ENCODE measurements at places on chromosomes 16 and 17.

- DNase-seq = no peak
Measured at GRCh38 chr17:19670908-19671307, 22.4 kb downstream of the ALDH3A2 start.

DNA sequence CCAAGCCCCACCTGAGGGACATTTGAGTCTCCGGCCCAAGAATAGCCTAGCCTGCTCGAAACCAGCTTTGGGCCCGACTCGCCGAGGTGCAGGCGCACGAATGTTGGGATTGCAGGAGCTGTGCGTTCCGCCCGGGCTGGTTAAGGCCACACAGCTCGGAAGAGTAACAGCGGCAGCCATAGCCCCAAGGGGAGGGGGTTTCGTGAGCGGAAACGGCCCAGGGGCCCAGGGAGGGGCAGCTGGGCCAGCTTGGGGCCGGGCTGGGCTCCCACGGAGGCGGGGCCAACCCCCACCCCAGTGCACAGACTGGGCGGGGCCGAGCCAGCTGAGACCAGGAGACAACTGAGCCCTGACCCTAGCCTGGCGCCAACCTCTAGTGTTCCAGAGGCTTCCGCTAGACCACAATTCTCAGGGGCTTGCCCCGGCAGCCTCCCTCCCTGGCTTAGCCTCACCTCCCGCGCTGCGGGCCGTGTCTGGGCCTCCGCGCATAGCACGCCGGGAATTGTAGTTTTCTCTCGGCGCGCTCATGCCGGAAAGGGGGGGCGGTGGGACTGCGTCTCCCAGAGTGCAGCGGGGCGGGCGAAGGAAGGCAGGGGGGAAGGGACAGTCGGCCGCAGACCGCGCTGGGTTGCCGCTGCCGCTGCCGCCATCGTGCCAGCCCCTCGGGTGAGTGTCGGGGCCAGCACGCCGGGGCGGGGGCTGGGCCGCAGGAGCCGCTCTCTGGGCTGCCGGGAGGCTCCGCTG lies at the start of gene NUTF2:
Gene NUTF2, plus strand, starts transcription at position 614 of the 744 bp plus-strand sequence. CDS start 18,198 bp downstream, outside the sequence.
- peak; percentile 97 for DNase-seq

DNA sequence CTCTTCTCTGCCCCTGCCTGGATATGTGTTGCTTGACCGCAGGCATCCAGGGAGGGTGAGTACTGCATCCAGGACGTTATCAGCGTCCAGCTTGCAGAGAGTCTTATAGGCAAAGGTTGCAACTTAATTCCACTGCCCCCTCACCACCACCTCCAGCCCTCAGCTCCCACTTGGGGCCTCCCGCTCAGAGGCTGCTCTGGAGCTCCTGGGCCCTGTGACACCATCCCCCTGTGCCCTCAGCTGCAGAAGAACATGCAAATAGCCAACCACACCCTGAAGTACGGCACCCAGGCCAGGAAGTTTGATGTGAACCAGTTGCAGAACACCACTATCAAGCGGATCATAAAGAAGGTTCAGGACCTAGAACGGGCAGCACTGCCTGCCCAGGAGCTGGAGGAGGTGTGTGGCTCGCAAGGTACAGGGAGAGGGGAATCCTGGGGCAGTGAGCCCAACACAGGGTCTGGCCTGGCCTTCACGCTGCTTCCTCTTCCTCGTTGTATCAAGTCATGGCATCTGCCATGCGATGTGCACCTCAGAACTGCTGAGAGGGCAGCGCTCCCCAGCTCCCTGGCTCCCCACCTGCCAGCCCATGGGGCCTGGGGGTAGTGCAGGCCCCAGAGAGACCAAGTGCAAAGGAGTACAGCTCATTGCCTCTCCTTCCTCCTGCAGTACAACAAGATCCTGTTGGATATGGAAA lies 9.6 kb downstream of the ACE start:
- DNase-seq = no peak

- no peak for DNase-seq
Measured at GRCh38 chr17:71830866-71831265, 290.0 kb upstream of the SOX9 start.

GRCh38 chr16:64745258-64745930 lies 376.5 kb downstream of the CDH11 start:
- no peak for DNase-seq

DNA sequence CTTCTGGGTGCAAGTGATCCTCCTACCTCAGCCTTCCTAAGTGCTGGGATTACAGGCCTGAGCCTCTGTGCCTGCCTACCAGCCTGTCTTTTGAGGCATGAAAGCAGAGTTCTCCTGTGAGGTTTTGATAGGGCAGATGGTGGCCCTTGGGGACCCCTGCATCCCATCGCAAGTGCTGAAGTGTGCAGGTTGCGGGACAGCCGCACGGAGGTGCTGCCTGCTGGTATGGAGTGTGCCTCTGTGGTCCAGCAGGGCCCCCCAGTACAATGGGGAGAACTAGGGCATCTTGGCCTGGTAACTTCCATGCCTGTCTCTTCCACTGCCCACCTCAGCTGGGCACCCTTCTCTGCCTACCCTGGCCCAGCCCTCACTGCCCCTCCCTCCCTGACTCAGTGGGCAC lies 9.9 kb upstream of the NDRG4 start:
- no peak for DNase-seq

- no peak for DNase-seq
Measured at GRCh38 chr17:78706271-78706915, 75.7 kb downstream of the CYTH1 start.

GRCh38 chr17:70137451-70138230 lies 31.7 kb upstream of the KCNJ2 start:
- no peak for DNase-seq

DNA sequence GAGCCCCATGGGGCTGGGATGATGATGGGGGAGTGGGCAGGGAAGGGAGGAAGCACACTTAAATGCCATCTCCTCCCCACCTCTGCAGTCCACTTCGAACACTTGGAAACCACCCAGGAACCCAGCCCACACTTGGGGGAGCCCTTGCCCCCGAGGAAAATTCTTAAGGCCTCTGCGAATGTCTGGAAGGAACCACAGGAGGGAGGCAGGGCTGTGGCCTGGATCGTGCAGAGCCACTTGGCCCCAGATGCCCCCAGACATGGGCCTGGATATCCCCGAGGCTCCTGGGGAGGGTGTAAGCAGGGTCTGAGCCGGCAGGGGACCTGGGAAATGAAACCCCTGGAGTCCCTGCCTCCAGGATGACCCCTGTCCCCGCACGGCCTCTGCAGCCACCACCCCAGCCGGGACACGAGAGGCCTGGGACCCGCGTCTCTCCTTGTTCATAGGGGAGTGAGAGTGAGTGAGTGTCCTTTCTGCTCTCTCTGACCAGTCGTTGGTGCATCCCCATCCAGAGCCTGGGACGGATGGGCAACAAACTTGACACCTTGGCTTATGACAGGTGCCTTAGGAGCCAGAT lies 11.8 kb upstream of the MTSS2 start:
- DNase-seq = no peak

- no peak for DNase-seq
Measured at GRCh38 chr17:70121126-70121525, 46.1 kb downstream of the KCNJ16 start.

GRCh38 chr16:168424-168823 lies 2.6 kb downstream of the HBM start:
- DNase-seq = no peak

- DNase-seq = no peak
Measured at GRCh38 chr16:582614-583331, 7.1 kb upstream of the RAB40C start.

GRCh38 chr16:29747947-29748759 lies 2.4 kb upstream of the C16orf54 start:
- DNase-seq = no peak

- DNase-seq = no peak
Measured at GRCh38 chr17:71183066-71183660, 937.7 kb upstream of the SOX9 start.

DNA sequence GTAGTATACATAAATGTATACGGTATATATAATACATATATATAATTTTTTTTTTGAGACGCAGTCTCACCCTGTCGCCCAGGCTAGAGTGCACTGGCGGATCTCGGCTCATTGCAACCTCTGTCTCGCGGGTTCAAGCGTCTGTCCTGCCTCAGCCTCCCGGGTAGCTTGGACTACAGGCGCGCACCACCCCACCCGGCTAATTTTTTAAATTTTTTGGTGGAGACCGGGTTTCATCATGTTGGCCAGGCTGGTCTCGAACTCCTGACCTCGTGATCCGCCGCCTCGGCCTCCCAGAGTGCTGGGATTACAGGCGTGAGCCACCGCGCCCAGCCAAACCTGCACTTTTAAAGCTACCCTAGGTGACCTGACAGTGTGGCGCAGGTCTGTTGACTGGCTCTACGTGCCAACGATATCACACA lies 745 bp downstream of the PAM16 start:
- DNase-seq = no peak

- no peak for DNase-seq
Measured at GRCh38 chr16:85512808-85513115, 100.4 kb upstream of the GSE1 start.

DNA sequence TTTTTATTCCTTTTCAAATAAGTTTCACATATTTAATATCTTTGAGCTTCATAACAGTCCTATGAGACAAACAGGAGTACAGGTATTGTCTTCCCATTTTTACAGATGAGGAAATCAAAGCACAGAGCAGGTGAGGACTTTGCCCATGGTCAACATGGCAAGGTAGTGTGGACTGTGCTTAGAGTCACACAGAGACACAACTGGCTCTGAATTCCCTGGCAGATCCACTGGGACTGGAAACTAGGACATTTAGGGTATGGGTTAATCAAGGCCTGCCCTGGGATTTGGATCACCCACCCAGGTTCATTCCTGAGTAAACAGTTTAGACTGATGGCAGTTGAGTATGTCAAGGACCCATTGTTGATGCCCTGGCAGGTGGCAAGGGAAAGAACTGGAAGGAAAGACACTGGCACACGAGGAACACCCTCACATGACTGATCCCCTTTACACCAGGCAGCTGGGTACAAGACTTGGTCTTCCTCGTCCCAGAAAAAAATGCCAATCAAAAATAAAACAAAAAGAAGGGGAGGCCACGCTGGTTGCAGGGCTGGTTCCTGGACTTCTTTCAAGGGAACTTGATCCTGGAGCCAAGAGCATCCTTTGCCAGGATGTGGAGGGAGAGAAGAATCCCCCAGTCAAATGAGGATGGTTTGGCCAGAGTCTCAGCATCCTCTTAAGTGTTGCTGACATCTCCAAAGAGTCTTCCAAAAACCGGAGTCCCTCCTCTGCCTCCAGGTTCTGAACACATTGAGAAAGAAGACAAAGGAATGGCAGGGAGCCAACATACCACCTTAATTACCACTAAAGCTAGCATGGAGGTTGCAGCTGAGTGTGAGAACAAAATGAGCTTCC lies 34.9 kb downstream of the CHD9 start:
- no peak for DNase-seq

DNA sequence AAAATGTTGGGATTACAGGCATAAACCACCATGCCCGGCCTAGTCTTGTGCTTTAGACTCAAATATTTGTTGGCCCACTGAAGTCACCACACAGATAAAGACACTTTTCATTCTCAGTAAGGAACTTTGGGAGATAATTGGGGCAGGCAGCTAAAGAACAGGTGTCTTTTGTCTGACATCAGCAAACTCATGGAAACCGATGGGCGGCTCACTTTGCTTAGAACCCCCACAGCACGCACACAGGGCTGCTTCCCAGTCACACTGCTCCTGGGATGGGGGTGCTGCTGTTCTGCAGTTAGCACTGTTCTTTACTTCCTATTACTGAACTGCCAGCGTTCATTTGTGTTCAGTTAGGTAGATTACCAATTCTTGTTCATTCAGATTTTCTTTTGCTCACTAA lies 18.0 kb upstream of the BRCA1 start:
- no peak for DNase-seq

DNA sequence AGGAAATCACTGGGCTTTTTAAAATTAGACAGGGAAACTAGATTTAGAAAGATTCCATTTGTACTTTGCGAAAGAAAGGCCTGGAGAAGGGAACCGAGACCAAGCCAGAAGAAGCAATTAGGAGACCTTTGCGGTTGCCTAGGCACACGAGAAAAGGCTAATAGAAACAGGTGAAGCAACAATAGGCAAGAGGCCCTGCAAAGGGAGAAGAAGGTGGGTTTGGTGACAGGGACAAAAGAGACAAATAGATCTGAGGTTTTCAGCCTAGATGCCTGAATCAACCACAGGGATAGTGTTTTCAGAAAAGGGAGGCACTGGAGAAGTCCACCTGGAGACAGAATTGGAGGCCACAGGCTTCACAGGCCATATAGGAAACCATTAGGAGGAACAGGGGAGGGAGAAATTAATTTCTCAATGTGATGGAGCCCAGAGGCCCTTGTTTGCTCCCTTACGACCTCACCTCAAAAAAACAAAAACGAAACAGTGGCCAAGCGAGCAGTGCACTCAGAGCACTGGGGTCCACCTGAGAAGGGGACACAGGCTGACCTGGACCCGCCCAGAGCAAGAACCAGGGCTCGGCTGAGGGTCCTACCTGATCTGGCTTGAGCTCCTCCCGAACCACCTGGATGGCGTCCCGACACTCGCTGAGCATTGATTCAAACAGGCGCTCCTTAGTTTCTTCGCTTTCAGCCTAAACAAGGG lies 22.3 kb downstream of the SRP68 start:
- no peak for DNase-seq

DNA sequence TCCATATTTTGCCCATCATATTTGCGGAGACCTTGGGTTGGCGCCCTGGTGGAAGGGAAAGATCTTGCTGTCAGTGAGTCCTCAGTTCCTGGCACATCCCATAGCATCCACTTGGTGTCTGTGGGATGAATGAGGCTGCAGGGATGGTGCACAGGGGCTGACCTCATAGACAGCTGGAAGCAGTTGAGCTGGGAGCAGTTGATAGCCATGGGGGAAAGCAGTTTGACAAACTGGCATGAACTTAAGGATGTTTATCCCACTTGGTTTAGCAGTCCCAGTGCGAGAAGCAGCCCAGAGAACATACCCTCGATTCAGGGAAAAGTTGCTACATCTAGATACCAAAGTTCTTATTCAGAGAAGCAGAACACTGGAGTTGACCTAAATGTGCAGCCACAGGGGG lies 80.7 kb downstream of the SNX29 start:
- DNase-seq = no peak

DNA sequence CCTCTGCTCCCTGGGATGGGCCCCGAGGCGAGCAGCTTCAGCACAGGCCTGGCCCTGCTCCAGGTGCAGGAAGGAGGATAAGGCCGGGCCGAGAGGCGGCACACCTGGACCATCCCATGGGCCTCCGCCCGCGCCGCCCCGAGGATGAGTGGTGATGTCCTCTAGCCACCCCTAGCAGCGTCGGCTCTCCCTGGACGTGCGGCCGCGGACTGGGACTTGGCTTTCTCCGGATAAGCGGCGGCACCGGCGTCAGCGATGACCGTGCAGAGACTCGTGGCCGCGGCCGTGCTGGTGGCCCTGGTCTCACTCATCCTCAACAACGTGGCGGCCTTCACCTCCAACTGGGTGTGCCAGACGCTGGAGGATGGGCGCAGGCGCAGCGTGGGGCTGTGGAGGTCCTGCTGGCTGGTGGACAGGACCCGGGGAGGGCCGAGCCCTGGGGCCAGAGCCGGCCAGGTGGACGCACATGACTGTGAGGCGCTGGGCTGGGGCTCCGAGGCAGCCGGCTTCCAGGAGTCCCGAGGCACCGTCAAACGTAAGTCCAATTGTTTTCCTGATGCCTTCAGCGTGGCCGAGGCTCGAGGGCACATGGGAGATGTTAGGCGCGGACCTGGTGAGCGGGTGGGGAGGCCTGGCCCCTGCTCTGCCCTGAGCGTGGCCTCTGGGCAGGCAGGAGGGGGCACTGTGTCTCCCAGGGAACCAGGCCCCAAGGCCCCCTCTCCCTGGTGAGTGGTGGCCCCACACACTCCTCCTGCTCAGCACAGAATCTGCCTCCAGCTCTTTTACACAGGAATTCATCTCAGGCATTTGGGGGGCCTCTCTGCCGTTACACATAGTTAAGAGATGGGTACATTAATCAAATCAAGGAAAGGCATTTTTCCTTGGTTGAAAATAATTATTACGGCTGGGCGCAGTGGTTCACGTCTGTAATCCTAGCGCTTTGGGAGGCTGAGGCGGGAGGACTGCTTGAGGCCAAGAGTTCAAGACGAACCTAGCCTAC lies 855 bp downstream of the TMEM204 start:
- DNase-seq = peak; percentile 53
